ENCODE measurements at places on chromosomes 5 and 9. TPM values are rescaled to one million over a fixed set of nuclear protein-coding genes. Genes with fewer than 3 reads are reported as not detected.

Gene TRPM6
- polyA plus RNA-seq, result not detected

Gene KLF4
- polyA plus RNA-seq, result 6.9 TPM

Gene EIF4E1B
- not detected for polyA plus RNA-seq

- peak; percentile 70 for DNase-seq
These were observed 112.2 kb downstream of the C9orf152 start for GRCh38 chr9:110095776-110096175.
